ENCODE measurements at places on chromosomes 11 and 22. TPM values are rescaled to one million over a fixed set of nuclear protein-coding genes. Genes with fewer than 3 reads are reported as not detected.

The CCDC34 gene
- 24.2 TPM for total RNA-seq

The OR51B4 gene
- not detected for total RNA-seq

The ADM gene
- total RNA-seq, result 13.1 TPM

The WDR74 gene
- total RNA-seq, result 33.4 TPM

The KRTAP5-3 gene
- not detected for total RNA-seq

The NLRP14 gene
- 2.4 TPM for total RNA-seq

The NKAPD1 gene
- 20.8 TPM for total RNA-seq

The PHOX2A gene
- 2.0 TPM for total RNA-seq

The SYT13 gene
- 1.4 TPM for total RNA-seq

The SULT4A1 gene
- 10.3 TPM for total RNA-seq

The TP53AIP1 gene
- total RNA-seq, result 0.94 TPM

The P2RY2 gene
- 3.6 TPM for total RNA-seq

The ME3 gene
- 170 TPM for total RNA-seq

The MGAT3 gene
- 4.6 TPM for total RNA-seq

The NDUFS3 gene
- total RNA-seq, result 69.8 TPM

The ELF5 gene
- 0.63 TPM for total RNA-seq

The GPR83 gene
- 0.74 TPM for total RNA-seq

The TRIM49 gene
- 0.71 TPM for total RNA-seq

The THAP7 gene
- 96.5 TPM for total RNA-seq

The OR4C12 gene
- 0.56 TPM for total RNA-seq

The CADM1 gene
- 216 TPM for total RNA-seq

The BCO2 gene
- total RNA-seq, result 10.4 TPM

The KCNE3 gene
- 4.1 TPM for total RNA-seq

The OR8G5 gene
- total RNA-seq, result 4.5 TPM

Data from testis (tissue), 5 donors.